ENCODE measurements at places on chromosomes 5 and 9. TPM values are rescaled to one million over a fixed set of nuclear protein-coding genes. Genes with fewer than 3 reads are reported as not detected.

DNA sequence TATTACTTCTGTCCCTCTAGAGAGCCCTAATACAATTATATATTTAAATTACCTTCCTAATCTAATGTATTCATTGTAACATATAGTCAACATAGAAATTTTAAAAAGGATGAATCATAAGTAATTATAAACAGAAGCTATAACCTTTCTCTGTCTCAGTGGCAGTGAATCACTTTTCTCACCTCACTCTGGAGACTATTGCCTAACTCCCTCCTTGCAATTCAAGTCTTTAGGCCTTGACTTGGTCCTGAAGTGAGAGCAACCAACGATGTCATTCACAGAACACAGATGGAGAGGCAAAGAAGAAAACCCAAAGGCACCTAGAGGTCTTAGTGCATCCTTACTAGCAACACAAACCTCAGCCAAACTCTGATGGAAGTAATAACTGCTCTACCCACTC is 133.3 kb upstream of the DPYSL3 start:
- DNase-seq, result no peak

Gene LCN9
- total RNA-seq, result 0.30 TPM

Gene EIF4E1B
- not detected for total RNA-seq

DNA sequence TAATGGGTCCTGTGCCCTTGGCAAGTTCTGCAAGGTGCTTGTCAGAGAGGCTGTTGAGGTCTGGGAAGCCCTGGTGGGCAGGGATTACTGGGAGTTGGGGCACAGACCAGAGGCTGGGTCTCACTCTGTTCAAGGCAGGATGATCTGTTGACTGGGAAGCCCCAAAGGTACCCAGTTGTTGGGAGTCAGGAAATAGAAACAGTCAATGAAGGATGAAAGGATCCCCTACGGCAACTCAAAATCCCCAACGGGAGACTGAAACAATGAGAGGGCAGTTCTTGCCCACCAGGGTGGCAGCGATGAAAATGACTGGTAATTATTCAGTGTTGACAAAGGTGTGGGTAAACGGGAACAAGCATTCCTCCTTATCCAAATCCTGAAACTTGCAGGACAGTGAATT is 31.2 kb downstream of the BNIP1 start:
- no peak for DNase-seq

Gene GDNF
- 0.65 TPM for total RNA-seq

- DNase-seq, result no peak
Observed at GRCh38 chr5:22908586-22908985, 55.4 kb upstream of the CDH12 start.

DNA sequence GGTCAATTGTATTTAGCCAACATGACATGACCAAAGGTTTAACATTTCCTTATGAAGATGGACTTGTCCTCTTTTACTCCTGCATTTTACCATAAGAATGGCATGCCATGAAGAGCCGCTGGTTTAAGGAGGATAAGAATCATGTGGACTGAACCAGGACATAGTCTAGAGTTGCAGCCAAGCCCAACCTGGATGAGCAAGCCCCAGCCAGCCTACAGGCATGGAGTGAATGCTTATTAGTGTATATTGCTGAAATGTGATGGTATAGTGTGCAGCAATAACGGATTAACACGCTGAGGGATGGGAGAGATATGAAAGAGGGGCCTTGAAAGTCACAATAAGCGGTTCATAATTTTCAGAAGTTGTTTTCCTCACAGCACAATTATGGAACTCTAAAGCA is 523.2 kb downstream of the NTRK2 start:
- no peak for DNase-seq

Gene DOCK2
- 0.77 TPM for total RNA-seq
